ENCODE measurements at places on chromosomes 7 and 10. TPM values are rescaled to one million over a fixed set of nuclear protein-coding genes. Genes with fewer than 3 reads are reported as not detected.
A peak's percentile ranks its signal among the peaks of the same experiment; 100 is the strongest.

Gene PRPS1L1
- not detected for total RNA-seq

Gene HIBADH
- total RNA-seq, result 38.1 TPM

Gene LEP
- total RNA-seq, result 7.4 TPM

- H3K36me3 ChIP-seq, result no peaks in the 10 kb centered on the region
- H3K27ac ChIP-seq, result no peak overlapping the region
- H3K4me1 ChIP-seq, result peaks cover 28% of the 10 kb centered on the region
These were observed 222.5 kb upstream of the RHOBTB1 start for GRCh38 chr10:61166489-61166888.

DNA sequence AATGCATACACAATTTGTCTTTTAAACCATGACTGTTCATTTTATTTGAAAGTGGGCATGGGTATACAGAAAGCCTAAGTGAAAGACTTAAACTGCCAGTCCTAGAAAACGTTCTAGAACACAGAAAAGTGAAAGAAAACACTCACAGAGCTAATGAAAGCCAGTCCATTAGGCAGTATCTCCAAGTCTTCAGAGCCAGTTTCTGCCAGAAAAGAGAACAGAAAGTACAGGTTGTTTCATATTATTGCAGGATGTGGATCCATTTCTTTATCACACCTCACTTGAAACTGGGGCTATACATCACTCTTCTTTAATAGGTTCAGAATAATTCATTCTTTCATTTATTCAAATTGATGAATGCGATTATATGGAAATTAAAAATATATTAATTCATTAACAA lies 7.7 kb downstream of the PON1 start:
- H3K4me3 ChIP-seq, result no peak overlapping the region
- no peak overlapping the region for H3K27ac ChIP-seq
- no peaks in the 10 kb centered on the region for H3K4me1 ChIP-seq
- H3K27me3 ChIP-seq, result no peaks in the 10 kb centered on the region
- H3K36me3 ChIP-seq, result no peaks in the 10 kb centered on the region

- H3K27ac ChIP-seq, result peak overlapping the region; percentile 57
- peaks cover 27% of the 10 kb centered on the region for H3K27me3 ChIP-seq
- H3K4me1 ChIP-seq, result peaks cover 14% of the 10 kb centered on the region
- DNase-seq, result peak; percentile 5
These were observed 1.8 kb downstream of the EBF3 start for GRCh38 chr10:129962031-129962871.

Measured in vagina (tissue), 2 donors.